ENCODE measurements at places on chromosomes 2 and 18. TPM values are rescaled to one million over a fixed set of nuclear protein-coding genes. Genes with fewer than 3 reads are reported as not detected.

DNA sequence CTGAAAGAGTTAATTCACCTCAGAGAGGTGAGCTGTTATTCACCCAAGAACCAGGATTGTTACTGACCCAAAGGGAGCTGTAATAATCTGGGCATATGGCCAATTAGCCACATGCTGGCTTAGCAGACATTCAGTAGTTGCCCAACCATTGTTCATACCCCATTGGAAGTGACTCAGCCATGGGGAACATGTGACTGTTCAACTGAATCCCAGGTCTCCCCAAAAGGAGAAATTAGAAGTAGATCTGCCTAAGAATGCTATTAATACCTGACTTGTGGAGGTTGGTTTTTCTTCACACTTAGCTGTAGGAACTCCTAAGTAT, 272.6 kb upstream of the UBE2E3 start:
- DNase-seq, result peak; percentile 95

DNA sequence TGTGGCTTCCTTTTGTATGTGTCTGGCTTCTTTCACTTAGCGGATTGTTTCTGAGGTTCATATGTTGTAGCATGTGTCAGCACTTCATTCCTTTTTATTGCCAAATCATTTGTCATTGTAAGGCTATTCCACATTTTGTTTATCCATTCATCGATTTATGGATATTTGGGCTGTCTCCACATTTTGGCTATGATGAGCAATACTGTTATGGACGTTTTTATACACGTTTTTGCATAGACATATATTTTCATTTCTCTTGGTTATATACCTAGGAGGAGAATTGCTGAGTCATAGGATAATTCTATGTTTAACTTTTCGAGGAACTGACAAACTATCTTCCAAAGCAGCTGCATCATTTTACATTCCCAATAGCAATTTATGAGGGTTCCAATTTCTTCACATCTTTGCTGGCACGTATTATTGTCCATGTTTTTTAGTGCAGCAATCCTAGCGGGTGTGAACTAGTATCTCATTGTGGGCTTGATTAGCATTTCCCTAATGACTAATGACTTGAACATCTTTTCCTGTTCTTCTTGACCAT, 48.1 kb upstream of the TBC1D8 start:
- peak; percentile 76 for DNase-seq

DNA sequence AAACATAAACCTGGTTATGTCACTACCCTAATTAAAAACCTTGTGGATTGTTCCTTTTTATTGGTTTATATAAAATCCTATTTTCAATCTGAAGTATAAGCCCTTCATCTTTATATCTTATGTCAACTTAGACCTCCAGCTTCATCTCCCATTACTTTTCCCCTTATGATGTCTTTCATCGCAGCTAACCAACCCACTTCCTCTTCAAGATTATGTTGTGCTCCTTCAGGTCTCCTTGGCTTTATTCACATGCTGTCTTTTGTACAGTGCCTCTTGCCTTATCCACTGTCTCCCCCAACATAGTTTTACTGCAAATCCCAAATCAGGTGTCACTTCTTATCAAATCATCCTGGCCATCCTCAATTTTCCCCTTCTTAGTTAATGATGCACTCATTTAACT, 25.9 kb downstream of the MBD5 start:
- DNase-seq, result no peak

DNA sequence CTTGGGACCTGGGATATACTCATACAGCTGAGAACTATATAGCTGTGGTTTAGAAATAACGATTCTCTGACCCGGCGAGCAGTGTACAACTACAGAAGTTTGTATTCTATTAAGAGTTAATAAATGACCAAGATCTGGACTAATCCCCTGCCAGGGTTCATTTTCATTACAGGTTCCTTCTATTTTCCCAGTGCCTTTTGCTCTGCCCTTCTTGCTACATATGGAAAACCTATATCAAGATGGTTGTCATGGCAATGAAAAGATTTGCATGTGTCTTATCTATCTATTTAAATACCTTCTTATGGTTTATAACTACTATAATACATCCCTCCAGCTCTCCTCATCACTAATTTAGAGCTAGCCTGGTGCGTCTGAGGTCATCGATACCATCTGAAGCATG, 965.2 kb downstream of the BCL11A start:
- no peak for DNase-seq

DNA sequence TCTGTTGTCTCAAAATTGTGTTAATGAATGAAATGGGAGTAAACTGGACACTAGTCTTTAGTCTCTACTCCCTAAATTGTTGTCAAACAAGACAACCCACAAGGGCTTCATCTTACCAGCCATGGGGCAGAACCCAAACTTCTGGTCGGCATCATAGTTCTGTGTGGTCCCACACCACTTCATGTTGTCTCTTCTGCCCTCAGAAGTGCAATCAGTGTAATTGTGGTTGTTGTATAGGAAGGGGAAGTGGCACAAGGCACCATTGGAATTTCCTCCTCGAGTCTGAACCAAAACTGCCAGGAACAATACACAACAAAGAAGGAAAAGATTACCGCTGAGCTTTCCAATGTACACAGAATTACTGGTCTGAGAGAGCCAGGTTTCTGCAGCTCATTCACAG, 12.6 kb downstream of the FN1 start:
- DNase-seq, result no peak

DNA sequence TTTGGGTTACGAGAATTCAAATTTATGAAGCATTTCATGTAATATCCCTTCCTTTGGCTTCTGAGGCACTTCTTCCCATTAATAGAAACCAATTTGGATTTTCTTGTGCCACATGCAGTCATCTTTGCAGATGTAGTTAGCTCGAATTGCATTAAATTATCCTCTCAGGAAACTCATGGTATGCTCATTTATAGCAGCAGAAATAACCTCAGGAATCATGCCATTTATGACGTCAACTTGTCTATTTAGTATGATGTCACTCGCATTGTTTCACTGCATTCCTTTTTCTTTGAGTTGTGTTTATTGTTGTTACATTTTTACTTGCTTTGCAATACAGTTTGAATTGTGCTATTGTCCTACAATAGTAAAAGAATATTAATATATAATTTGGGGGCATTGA, 163.8 kb downstream of the RBM43 start:
- no peak for DNase-seq

DNA sequence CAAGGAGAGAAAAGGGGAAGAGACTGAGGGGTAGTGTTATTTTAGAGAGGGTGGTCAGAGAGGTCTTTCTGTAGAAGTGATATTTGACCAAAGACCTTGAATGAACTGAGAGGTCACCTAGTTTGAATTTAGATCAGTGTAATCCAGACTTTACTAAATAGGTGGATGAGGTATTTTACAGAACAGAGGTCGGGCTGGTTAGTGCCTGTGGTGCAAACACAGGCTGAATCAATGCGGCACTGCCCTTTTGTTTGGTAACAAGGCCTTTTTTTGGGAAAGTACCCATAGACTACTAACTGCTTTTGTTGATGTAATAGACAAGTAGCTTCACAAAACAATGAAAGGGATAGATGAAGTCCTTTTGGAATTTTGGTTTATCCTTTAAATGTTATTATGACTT, 15.9 kb downstream of the RAPGEF4 start:
- DNase-seq, result no peak

GRCh38 chr2:74014813-74015212, 30.1 kb downstream of the TET3 start:
- no peak for DNase-seq

GRCh38 chr2:145769011-145769716, 1249.2 kb upstream of the ZEB2 start:
- DNase-seq, result no peak

DNA sequence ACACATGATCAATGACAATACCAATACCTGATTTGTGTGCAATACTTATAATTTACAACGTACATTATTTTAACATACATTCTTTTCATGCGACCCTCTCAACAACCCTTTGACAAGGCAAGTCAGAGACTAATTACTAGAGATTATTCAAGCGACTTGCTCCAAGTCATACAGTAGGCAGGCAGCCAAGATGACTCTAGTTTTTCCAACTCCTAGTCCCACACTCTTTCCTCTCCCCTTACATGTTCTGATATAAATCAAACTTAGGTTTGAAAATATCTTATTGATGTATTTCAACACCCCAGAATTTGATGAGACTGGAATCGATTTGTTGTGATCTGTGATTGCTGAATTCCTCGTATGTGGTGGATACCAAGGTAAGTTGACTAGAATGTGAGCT, 8.0 kb upstream of the CYP27C1 start:
- no peak for DNase-seq

GRCh38 chr2:88599527-88599926, 27.7 kb downstream of the EIF2AK3 start:
- no peak for DNase-seq

DNA sequence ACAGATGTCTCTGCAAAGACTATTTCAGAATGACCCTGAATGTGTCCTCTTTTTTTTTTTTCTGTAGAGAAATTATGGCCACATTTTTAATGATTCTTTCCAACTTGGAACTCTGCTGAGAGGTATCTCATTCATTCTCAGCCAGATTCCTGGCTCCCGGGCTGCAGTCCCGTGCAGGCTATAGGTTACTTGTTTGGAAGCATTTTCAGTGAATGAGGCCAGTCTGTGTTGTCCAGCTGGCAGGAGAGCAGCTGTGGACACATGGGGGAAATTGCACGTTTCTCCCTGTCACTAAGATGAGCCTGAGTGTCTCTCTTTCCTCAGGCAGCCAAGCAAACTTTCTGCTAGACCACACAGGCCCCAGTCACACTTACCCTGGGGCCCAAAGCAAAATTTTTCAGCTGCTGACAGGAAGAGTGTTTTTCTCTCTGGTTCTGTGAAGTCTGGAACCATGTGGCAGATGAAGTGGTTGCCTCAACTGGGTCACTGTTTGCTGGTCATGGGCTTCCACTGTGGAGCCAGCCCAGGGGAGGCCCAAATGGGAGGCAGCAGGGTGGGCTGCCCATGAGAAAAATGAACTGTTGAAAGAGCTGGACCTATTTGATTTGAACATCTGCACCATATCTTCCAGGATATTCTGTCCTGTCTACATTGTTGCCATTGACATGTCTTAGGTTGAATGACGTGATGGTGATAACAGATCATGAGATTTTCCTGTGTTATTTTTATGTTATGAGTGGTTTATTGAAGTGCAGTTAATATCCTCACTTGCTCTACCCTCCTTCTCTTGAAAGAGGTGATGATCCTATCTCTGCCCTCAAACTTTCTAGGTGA, 431.2 kb downstream of the LPIN1 start:
- no peak for DNase-seq

DNA sequence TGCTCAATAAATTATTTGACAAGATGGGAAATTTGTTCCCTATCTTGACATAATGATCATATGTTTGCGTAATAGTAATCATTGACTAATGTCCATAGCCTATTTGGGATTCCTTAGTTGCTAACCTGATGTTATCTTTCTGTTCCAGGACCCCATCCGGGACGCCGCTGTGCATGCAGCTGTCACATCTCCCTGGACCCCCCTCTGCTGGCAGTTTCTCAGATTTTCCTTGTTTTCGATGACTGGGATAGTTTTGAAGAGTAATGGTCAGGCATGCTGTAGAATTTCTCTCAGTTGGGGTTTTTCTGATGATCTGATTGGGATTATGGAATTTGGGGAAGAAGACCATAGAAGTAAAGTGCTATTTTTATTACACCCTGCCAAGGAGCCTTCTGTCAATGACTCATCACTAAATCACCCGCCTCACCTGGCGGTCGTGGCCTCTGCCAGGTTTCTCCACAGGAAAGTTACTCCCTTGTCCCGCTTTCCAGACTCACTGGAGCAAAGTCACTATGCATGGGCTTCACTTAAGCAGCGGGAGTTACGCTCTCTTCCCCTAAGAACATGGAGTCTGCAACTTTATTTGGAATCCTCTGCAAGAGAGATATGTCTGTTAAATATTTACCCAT, 19.9 kb upstream of the TMEM18 start:
- DNase-seq, result peak; percentile 22

GRCh38 chr18:22129778-22130177, 39.6 kb upstream of the GATA6 start:
- DNase-seq, result no peak

- no peak for DNase-seq
These were observed 69.7 kb downstream of the TPO start for GRCh38 chr2:1482981-1483380.

GRCh38 chr2:85132397-85132796, 795 bp upstream of the TCF7L1 start:
- no peak for DNase-seq

DNA sequence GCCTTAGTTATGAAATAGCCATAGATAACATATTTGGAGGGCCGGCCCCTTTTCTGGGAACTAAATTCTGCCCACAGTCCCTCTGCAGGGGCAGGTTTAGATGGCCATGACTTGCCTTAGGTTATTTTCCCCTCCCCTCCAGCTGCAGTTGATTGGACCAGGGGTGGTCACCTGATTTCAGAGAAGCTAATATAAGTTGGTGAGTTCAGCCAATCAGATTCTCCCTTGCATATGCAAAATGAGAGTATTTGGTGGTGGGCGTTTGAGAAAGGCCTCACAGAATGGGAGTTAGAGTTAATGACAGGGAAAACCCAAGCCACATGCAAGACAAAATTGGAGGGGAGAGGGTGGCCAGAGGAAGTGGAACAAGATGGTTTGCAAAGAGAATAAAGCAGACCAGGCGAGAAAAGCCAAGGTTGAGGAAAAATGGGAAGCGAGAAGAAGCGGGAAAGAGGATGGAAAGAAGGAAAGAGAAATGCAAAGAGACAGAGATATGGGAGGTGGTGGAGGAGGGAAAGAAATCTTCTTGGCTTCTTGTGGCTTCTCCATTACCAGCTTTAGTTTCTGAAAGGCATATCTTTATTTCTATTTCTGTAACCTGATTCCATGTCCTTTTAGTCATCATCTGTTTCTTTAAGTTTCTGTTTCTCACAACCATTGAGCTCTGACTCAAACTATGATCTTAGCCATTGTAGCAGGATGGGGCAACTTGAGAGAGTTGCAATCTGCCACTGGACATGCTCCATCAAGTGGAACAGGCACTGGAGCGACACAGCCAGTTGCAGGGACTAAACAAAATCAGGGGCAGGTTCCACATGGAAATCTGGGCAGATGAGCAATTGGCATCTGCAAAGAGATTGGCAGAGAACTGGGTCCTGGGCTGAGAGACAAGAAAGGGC, 108.1 kb upstream of the SIX3 start:
- peak; percentile 75 for DNase-seq

KIF3C gene
- 11.3 TPM for polyA plus RNA-seq

ATF2 gene
- 8.6 TPM for polyA plus RNA-seq

MAPRE3 gene
- 11.0 TPM for polyA plus RNA-seq

VWC2L gene
- polyA plus RNA-seq, result not detected

LYG2 gene
- polyA plus RNA-seq, result not detected

CAVIN2 gene
- polyA plus RNA-seq, result 2.6 TPM

EFHD1 gene
- not detected for polyA plus RNA-seq

GALNT14 gene
- polyA plus RNA-seq, result 50.6 TPM

SEMA4F gene
- polyA plus RNA-seq, result 8.0 TPM

CARF gene
- 0.49 TPM for polyA plus RNA-seq

ATP6V1B1 gene
- polyA plus RNA-seq, result not detected
